ENCODE measurements at places on chromosomes 1 and 21.

DNA sequence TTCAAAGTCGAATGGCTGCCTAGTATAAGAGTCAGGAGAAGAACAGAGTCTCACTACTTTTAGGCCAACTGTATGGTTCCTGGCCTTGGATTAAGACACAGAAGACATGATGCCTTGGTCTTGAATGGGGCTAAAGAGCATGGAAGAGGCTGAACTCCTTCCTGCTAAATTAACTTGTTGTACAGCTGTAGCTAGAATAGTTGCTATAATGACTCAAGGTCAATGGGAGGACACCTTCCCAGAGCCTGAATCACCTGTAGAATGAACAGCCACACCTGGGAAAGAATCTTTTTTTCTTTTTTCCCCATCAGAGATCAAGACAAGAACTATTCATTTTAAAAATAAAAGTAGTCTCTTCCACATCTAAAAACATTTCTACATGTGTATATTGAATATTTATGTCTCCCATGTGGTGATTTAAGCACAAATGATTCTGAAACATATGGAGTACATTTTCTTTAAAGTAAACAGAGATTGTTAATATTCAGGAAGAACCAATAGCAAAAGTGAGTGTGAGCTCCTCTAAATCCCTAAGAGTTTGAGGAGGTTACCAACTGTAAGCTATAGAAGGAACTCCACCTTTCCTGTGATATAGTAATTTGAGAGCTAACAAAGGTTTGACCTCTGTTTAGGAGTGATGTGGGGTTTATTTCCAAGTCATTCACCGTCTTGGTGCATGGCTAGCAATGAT is 191.3 kb downstream of the TGFB2 start:
- DNase-seq = no peak

DNA sequence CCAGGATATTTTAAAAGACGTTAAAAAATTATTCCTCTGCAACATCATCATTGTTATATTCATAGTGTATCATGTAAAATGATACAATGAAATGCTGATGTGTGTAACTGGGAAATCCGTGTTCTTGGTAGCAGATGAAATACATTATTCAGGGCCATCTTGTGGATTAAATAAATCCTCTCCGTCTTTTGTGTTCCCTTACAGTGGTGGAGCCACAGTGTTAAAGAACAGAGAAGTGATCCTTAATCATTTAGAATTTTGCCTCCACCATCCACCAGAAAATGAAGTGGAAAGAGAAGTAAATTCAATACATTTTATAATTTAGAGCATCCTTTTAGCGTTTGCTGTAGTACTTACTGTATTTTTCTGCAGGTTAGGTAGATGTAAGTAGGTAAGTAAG is 1.3 kb downstream of the DYRK3 start:
- DNase-seq = no peak

GRCh38 chr1:71660411-71660810 is 579.6 kb upstream of the ZRANB2 start:
- DNase-seq = no peak

- no peak for DNase-seq
These were observed 2.6 kb upstream of the TAGLN2 start for GRCh38 chr1:159927849-159928431.

- DNase-seq = peak; percentile 51
These were observed 169.2 kb downstream of the ZNF281 start for GRCh38 chr1:200240656-200241055.

DNA sequence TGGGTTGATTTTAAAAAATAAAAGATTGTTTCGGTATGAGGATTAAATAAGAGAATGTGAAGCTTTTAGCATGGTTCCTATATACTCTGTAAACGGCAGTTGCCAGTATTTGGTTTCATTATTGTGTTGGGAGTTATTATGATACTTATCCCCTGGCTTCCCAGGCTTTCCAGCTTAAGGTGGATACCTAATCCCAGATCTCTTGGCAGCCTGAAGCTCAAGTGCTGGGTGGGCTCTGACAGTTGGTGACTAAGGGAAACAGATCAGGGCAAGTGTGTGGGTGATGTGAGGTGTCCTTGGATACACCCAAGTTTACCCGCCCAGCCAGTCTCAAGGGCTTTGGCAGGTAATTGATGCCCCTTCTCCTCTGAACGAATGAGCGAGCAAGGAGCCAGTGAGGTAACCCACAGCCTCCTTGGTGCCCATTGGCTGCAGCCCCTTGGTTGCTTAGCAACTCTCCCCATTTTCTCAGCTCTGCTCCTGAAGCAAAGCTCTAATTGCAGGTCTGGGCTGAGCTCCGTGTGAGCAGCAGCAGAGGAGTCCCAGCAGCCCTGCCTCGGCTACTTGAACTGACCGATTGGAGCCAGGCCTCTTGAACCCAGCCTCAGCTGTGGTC is 6.1 kb downstream of the IPO13 start:
- no peak for DNase-seq

GRCh38 chr1:7524341-7525337 is 246.5 kb upstream of the VAMP3 start:
- no peak for DNase-seq

- no peak for DNase-seq
These were observed 8.3 kb upstream of the PTCH2 start for GRCh38 chr1:44851308-44851707.

- no peak for DNase-seq
These were observed 24.0 kb downstream of the PUM1 start for GRCh38 chr1:31041529-31041928.

GRCh38 chr1:90713741-90714509 is 3.2 kb downstream of the BARHL2 start:
- DNase-seq = no peak

- DNase-seq = no peak
These were observed 10.7 kb upstream of the ARHGEF16 start for GRCh38 chr1:3443807-3444206.

GRCh38 chr1:48831120-48831978 is 54.7 kb upstream of the BEND5 start:
- no peak for DNase-seq

DNA sequence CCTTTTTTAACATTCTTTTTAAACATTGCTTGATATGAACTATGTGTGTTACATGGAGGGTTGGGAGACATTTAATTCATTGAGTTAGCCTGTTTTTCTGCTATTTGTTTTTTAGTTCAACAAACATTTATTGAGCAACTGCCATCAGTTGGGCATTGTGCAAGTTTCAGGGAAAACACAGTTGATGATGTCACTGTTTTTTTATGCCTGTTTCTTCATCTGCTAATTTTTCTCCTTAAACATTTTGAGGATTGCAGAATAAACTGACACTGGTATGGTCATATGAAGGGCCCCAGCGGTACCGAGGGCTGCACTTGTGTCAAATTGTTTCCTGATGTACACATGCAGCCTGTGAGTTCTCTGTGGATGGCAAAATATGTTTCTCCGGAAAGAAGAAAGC is 253.0 kb downstream of the FGGY start:
- peak; percentile 79 for DNase-seq

GRCh38 chr1:212612041-212612961 is 3.7 kb downstream of the ATF3 start:
- no peak for DNase-seq

- DNase-seq = no peak
These were observed 392.6 kb upstream of the VAMP3 start for GRCh38 chr1:7378346-7379130.

GRCh38 chr1:228295201-228295600 is 87.4 kb downstream of the OBSCN start:
- no peak for DNase-seq

GRCh38 chr1:51945591-51945990 is 44.9 kb downstream of the RAB3B start:
- DNase-seq = no peak

DNA sequence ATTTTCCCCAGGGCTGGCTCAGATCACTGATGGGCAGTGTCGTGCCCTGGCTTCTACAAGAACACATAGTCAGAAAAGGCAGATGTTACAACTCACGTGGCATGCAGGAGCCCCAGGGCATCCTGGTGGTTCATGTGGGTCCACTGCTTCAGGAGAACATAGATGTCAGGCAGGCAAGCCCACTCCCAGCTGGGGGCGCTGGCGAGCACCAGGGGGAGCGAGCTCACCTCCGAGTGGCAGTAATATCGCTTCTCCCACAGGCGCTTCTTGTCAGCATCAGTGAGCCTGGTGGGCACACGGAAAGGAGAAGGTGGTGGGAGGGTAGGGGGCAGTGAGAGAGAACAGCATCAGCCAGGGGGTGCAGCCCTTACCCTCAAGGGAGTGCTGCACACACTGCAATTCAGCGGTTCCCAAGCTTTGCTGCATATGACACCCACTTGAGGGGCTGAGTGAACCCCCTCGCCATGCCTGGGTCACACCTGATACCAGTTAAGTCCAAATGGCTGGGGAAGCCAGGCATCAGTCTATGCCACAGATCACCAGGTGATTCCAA is 34.3 kb upstream of the PPP1R15B start:
- DNase-seq = peak; percentile 59

DNA sequence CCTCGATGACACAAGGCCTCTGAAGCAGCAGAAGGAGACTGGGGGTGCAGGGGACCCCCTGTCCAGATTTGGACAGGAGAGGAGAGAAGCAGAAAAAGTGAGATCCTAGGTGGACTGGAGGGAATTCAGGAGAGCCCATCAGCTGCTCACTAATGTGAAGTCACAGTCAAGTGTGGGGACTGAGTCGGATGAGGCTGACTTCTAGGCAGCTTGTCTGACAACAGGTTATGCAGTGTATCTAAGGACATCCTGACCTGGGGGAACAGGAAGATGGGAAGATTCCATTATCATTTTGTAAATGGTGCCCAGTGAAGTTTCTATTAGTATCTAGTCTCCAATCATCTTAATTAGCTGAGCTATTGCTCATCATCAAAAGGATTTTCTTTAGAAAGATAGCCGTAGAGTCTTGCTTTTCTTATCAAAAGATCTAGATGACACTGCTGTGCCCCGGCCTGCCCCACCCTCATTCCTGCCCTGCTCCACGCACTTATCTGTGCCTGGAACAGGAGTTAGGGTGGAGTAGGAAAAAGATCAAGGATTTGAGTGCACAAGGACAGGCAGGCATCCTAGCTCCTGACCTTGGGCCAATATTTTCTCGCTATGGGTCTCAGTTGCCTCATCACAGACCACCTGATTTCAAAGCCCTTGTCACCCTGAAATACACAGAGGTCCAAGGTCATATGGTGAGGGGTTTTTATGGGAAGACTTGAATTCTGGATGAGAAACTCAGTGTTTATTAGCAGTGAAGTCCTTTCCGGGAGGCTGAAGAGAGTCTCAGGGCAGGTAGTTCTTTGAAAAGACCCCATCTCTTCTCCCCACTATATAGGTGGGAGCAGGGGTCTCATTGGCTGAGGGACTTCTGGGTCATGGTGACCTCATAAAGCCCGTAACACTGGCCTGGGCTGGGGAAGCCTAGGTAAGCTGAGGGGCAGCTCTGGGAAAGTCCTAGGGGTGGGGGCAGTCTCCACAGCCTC is at the start of gene MROH7:
Gene MROH7 (plus strand): TSS at position 924 of the 974 bp plus-strand sequence. CDS start 11,141 bp downstream, outside the sequence.
- DNase-seq = no peak

- no peak for DNase-seq
These were observed 758 bp upstream of the CNTN2 start for GRCh38 chr1:205041998-205042910.

GRCh38 chr1:216248628-216249027 is 174.6 kb downstream of the USH2A start:
- no peak for DNase-seq

DNA sequence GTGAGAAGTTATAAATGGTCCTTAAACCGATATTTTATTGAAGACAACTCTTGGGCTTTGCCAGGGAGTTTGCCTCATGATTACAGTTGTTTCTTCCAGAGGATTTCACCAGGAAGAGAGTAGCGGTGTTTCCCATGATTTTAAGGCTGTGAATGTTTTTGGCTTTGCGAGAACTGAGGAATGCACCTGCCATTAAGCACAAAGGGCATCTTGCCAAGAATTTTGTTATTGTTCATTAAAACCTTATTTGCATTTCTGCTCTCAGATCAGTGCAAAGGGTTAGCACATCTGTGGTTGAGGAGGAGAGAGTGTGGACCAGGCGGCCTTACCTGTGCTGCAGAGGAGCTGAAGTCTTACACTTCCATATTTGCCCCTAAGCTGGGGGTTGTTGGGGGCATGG is 13.8 kb downstream of the CNIH3 start:
- no peak for DNase-seq

DNA sequence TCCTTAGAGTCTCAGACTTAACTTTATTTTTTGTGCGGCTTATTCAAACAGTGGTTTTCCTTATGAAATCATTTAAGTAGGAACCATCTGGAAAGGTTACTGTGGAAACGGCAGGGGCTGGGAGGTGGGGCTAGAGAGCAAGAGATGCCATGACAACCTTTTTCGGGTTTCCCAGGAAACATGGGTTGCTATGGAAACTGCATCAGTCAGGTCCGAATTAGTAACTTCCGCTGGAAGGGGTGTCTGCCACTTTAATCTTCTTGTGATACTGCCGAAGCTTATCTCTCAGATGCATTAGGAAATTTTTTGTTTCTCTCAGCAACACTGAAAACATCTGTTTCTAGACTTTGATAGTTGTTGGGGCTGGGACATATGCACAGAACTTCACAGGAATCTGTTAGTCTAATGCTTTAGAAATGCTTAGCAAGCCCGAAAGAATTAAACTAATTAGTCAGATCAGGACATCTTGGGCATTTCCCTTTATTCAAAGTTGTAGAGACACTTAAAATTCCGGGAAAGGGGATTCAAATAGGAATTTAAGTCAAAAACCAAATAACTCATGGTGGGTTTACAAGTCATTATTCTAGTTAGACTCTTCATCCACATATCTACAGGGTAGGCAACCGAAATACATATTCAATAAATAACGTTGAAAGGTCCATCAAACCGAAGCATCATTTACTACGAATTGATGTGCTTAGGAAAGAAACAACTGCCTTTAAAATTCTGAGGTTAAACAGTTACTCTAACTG is 2.6 kb downstream of the KCNA3 start:
- peak; percentile 28 for DNase-seq

- peak; percentile 59 for DNase-seq
These were observed 69.2 kb downstream of the FASLG start for GRCh38 chr1:172727956-172728603.

DNA sequence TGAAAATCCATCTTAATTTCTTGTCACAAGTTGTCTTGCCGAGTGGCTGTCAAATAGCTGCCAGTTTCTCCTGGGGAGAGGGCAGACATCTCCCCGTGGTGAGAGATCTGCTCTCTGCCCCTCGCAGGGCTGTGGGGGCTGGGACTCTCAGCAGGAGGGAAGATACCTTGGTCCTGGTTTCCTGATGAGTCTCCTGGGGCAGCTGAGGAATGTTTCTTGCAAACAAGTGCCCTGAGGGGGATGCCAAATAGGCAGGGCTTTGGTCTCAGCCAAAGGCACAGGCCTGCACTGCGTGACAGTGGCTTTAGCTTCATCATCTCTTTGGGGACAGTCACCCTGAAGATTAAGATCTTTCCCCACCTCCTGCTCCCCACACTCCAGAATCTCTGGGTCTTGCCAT is 40.9 kb downstream of the SYT6 start:
- DNase-seq = no peak

- no peak for DNase-seq
These were observed 114.6 kb upstream of the ATP1B1 start for GRCh38 chr1:168991667-168992475.

GRCh38 chr1:206897175-206897574 is at the start of gene IL24:
TSS of gene IL24 (plus strand) at chr1:206897443. CDS start at chr1:206897833, 390 bp downstream.
- DNase-seq = no peak
